ENCODE measurements at places on chromosomes 1 and 21.

GRCh38 chr1:59089922-59090457, 206.9 kb upstream of the FGGY start:
- no peak for DNase-seq

- no peak for DNase-seq
Observed at GRCh38 chr1:8358897-8359616, 41.1 kb downstream of the SLC45A1 start.

DNA sequence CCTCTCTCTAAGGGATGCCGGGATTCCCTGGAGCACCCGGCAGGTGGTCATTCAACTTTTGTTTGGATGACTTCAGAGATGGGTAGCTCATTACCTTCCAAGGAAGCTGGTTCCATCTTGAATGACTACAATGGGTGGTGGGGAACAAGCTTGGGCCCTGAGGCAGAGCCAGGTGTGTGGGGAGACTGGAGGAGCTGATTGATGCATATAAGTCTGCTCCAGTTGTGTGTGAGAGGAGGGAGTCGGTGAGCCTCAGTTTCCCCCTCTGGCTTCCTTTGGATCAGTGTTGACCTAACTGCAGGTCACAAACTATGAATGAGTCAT, 133.8 kb upstream of the ZBTB40 start:
- DNase-seq = no peak

DNA sequence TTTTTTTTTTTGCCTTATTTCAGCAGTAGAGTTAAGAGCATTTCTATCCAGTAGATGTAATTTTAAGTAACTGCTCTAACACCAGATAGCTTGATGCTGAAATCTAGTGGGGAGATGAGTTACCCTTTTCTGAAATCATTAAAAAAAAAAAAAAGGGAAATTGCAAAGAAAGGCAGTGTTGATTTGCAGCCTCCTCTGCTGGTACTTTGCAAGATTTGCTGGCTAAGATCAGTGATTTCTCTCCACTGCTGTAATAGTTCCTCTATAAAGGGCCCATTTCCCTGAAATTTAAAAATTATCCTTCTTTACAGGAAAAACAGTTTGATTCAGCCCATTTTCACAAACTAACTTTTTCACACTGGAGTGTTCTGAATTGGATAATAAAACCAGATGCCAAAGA, 120.6 kb downstream of the PTBP2 start:
- DNase-seq = no peak
